ENCODE measurements at places on chromosomes 16 and 17.

GRCh38 chr16:1036726-1037393 is 35.7 kb upstream of the SSTR5 start:
- no peak for DNase-seq

- DNase-seq, result no peak
These were observed 6.6 kb downstream of the ABI3 start for GRCh38 chr17:49216953-49217650.

GRCh38 chr17:17741349-17742023 is 60.2 kb downstream of the RAI1 start:
- no peak for DNase-seq

- DNase-seq, result no peak
These were observed 13.9 kb downstream of the KIAA0513 start for GRCh38 chr16:85041219-85042166.

GRCh38 chr16:62392698-62393097 is 356.5 kb upstream of the CDH8 start:
- no peak for DNase-seq

GRCh38 chr16:55323637-55324271 is at the start of gene IRX6:
IRX6 (plus strand) TSS chr16:55324203; CDS start chr16:55325092, 889 bp downstream.
- no peak for DNase-seq

GRCh38 chr16:75288596-75289120 is 37.2 kb upstream of the BCAR1 start:
- DNase-seq, result no peak

- no peak for DNase-seq
These were observed 38.4 kb upstream of the PABPN1L start for GRCh38 chr16:88904676-88905365.

GRCh38 chr16:12170103-12171040 is 193.8 kb downstream of the SNX29 start:
- no peak for DNase-seq
